Subcutaneous preadipocyte (primary cell): ENCODE measurements at places on chromosomes 6 and 20. TPM values are rescaled to one million over a fixed set of nuclear protein-coding genes. Genes with fewer than 3 reads are reported as not detected.

Gene ZNF831
- not detected in 2 replicates for total RNA-seq

Gene ADTRP
- total RNA-seq, result 1.8 and 4.0 TPM in 2 replicates

Gene CLPSL2
- total RNA-seq, result not detected in 2 replicates

Gene DHX16
- total RNA-seq, result 22.8 and 27.8 TPM in 2 replicates

Gene VEGFA
- total RNA-seq, result 119 and 133 TPM in 2 replicates
